ENCODE measurements at places on chromosomes 6 and 20.

DNA sequence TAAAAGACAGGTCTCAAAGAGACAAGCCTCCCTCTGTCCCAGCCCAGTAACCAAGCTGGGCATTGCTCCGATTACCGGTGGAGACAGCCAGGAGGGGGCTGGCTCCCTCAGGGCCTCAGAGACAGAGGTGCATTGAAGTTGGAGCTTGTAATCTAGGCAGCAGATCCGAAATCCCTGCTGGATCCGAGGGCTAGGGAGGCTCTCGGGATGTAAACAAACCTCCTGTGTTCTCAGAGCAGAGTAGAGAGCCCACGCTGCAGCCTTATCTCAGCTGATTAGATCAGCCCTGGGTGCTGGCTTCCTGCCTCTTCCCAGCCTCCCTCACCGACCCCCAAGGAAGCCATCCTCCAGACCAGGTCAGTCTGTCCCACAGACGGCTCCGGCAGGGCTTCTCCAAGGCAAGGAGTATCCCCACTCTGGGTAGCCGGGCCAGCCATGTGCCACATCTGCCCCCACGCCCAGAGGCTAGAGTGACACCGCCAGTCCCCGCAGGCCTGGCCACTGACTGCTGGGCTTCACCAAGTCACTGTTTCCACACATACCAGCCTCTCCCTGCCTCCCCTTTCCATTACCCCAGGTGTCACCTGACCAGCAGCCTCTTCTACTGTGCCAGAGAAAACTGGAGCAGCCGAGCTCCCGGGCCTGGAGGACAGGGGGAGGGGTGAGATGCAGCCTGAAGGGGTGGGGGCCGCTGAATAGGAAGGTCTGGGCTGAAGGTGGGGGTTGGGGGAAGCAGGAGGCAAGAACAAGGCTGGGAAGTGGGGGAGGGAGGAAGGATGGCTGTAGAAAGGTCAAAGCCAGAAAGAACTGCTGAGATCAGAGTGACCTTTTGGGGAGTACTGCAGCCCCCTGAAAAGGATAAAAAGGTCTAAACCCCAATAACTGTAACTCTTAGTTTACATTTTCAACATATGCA is 6.0 kb downstream of the SDC4 start:
- no peak for DNase-seq

GRCh38 chr6:31705931-31706330 is 735 bp upstream of the LY6G6F start:
- no peak for DNase-seq

DNA sequence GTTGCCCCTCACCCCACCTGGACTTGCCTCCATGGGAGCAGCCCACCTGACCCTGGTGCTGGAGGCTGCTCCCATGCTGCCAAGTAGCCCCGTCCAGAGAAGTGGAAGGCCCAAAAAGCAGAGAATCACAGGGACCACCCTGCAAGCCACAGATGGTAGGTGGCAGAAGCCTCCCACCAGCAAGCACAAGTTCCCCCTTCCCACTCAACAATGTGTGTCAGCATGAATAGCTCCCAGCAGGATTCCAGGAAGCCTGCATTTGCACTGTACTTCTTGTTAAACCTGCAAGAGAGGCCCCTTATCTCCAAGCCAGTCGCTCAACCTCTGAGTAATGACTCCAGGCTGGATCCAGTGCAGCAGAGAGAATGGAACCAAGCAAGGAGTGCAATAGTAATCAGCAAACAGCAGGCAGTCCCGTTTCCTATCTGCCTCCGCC is 180.8 kb upstream of the CST7 start:
- DNase-seq: no peak

DNA sequence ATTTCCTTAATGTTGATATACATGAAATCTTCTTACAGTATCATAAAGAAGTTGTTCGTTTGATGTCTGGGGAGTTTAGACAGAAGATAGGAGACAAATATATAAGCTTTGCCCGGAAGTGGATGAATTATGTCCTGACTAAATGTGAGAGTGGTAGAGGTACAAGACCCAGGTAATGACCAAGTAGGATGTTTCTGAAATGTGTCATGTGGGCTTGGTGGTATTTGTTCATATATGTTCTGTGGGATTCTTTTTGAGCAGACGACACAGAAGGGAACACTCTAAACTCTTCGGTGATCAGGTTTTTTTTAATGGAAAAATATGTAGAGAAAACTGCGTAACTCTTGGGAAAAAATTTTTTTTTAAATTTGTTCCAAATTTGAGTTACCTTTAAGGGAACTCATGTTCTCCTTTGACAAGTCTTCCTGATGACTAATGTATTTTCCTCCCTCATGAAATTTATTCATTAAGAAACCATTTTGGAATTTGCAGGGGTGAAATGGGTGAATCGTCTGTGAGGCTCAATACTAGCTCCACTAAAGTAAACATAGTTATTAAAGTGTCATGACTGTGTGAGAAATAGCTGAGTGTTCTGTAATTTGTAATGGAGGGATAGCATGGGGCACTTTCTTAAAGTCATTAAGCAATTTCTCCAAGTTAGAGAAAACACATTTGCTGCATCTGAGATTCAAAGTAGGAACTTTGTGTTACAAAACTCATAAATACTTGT is 100.6 kb downstream of the MAP3K4 start:
- DNase-seq: no peak

DNA sequence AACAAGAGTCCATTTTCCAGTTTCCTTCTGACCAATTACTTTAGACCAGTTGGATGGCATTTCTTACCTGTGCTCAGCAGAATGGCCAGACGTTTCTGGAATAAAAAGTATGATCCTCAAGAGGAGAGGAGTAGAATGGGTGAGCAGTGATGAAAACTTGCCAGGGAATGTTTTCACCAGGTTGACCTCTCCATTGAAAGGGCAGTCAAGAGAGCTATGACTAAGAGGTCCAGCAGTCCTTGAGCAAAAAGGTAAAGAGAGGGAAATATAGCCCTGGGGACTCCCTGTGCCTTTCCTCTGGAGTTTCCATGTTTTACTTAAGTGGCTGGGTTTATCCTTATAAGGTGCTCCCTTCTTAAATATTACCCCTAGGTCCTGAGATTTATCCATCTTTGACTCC is 210.9 kb downstream of the TBX18 start:
- no peak for DNase-seq

- no peak for DNase-seq
These were observed 50.8 kb downstream of the METTL24 start for GRCh38 chr6:110307368-110307767.
